ENCODE measurements at places on chromosomes 5 and 9.

DNA sequence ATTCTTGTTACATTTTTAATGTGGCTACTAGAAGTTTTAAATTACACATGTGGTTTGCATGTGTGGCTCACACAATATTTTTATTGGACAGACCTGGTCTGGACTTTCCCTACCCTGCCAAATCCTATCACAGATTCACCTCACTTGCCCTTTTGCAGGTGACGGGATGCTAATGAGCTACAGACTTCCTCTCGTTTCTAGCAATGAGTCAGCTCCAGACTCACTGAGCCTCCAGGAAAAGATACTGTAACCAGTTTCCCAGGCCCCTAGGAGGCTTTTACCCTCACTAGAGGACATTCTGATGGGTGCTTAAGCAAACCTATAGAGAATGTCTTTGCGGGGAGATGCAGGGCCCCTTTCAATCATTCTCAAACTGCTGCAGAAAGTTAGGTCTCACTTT lies 135.4 kb downstream of the WDR41 start:
- DNase-seq, result peak; percentile 4

- no peak for DNase-seq
Observed at GRCh38 chr5:144254552-144254951, 83.9 kb downstream of the KCTD16 start.

DNA sequence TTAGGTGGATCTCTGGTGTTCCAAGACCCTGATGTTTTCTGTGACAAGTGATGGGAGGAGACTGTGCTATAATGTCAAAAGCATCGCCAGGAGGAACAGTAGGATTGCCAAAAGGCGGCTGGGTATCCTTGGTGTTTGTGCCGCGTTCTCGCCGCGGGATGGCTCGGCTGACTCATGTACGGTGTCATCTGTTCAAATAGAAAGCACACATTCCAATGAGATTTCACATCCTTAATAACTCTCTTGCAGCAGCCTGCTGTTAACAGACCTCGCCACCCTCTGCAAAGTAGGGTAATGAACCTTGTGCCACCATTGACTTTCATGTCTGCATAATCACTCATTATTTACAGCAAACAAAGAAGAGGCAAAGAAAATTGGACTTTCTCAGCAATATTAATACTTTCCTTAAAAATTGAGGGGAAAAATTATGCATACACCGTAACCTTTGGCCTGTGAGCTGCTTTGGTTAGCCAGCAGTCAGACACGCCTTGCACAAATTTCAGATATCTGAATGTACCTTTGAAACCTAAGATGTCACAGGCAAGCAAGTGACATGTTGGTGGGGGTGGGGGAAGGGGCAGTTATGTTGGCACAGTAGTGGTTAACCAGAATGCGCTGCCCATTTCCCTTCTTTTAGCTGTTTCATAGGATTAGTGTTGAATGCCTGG lies 289.4 kb downstream of the EFNA5 start:
- peak; percentile 63 for DNase-seq

GRCh38 chr9:82308836-82309235 lies 320.3 kb downstream of the SPATA31D1 start:
- DNase-seq, result no peak

- DNase-seq, result no peak
Observed at GRCh38 chr5:123007182-123007581, 29.3 kb downstream of the PPIC start.

DNA sequence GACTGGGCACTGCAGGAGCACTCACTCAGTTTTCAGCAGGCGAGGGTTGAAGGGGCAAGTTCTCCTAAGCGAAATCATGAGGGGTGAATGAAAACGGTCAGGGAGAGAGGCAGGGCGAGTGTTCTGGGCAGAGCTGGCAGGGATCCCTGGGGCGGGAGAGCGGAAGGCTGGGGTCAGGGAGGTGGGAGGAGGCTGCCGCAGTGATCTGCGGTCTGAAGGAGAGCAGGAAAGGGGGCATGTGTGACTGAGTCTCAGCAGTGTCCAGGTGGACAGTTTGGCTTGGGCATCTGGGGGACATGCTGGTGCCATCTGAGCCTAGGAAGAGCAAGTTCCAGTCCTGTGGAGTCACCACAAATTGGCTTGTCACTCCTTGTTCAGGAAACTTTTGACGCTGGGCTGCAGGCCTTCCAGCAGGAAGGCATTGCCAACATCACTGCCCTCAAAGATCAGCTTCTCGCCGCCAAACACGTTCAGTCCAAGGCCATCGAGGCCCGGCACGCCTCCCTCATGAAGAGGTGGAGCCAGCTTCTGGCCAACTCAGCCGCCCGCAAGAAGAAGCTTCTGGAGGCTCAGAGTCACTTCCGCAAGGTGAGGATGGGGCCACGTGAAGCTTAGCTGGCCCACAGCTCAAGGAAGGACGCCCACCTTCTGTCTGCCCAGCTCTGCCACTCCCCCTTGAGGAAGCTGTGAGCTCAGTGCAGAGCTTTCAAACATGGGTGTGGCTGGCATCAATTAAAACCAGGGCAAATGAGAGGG lies 31.1 kb downstream of the DYNC2I2 start:
- DNase-seq, result no peak

- no peak for DNase-seq
Observed at GRCh38 chr5:16609412-16609811, 7.4 kb downstream of the RETREG1 start.

GRCh38 chr9:37412431-37413151 lies 9.9 kb upstream of the GRHPR start:
- DNase-seq, result peak; percentile 17

GRCh38 chr9:98326459-98327248 lies 71.2 kb upstream of the TBC1D2 start:
- DNase-seq, result no peak

GRCh38 chr9:128610897-128611296 lies 45.8 kb downstream of the DYNC2I2 start:
- DNase-seq, result no peak

- DNase-seq, result peak; percentile 44
Observed at GRCh38 chr5:159817262-159818029, 98.8 kb upstream of the ADRA1B start.

DNA sequence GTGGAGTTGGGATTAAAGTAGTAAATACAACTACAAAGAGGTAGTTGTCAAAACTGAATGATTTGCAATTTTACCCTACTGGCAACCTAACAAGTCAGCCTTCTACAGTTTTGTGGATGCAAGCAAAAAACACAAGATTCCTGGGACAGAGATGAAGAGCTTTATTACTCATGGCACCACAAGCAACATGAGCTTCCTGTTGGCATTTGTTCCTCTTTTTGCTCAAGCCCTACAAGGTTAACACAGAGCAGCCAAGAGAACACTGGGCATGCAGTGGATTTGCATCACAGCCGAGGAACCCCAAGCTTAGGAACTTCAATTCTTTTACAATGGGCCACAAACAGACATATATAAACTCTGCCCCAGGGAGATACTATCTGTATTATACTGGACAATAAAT lies 28.8 kb upstream of the DMAC1 start:
- no peak for DNase-seq

GRCh38 chr9:124800306-124801259 lies 23.6 kb downstream of the OLFML2A start:
- no peak for DNase-seq

DNA sequence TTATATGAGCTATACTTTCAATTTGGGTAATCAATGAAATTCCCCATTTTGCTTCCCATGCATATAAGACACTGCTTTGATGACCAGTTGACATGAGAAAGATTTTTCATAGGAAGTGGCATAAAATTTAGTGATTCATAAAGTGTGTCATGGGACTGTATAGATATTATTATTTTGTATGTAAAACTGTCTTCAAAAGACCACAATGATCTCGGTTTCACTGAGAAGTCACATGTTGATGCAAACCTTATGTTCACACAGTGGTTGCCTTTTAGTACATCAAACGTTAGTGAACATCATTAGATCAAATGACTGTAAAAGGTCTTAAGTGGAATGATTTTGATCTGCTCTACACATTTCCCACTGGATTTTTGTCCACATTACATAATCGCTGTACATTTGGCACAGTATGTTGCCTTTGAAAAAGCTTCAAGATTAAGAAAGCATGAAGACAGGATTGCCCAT lies 349.2 kb upstream of the MEF2C start:
- no peak for DNase-seq

DNA sequence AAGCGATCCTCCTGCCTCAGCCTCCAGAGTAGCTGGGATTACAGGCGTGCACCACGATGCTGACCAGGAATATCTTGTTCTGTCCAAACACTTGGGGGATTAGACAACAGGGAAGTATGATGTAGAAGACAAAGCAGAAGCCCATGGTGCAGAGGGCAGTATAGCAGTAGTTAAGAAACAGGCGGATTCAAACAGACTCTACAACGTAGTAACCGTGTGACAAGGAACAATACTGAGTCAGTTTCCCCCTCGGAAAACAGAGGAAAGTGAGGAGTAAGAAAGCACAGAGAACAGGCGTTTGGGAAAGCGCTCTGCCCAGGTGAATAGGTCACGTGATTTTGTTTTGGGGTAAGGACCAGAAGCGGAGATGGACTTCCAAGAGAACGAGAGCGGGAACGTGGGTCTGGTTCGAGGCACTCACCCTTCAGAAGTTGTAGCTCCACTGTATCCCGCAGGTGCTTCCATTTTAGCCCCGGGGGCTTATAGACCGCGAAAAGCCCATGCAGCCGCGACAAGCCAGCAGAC lies 306 bp downstream of the TRUB2 start:
- DNase-seq, result no peak

GRCh38 chr5:159783726-159784247 lies 132.5 kb upstream of the ADRA1B start:
- DNase-seq, result no peak

DNA sequence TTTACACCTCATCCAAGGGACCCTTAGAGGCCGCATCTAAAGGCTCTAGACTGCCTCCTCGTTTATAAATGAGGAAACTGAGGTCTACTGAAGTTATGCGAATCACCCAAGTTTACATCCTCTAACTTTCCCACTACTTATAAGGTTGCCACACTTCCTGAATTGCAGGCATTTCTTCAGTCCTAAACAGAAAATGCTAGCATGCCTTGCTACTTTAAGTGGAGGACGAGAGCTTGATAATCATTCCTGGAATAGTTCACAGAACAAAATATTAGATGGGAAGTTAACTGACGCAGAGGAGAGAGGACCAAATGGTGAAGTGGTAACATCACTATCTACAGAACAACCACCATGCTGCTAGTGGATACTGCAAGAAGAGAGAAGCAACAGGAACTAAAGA lies 85.8 kb downstream of the GNAQ start:
- DNase-seq, result no peak

All from non-pigmented ciliary epithelial cell (primary cell).